Tongue (tissue), 3 donors: ENCODE measurements at places on chromosomes 13 and 19. TPM values are rescaled to one million over a fixed set of nuclear protein-coding genes. Genes with fewer than 3 reads are reported as not detected.

- peak; percentile 90 for DNase-seq
These were observed 5.0 kb downstream of the CLEC11A start for GRCh38 chr19:50728084-50728737.

- DNase-seq = no peak
These were observed 503.4 kb downstream of the TBC1D4 start for GRCh38 chr13:74978591-74978990.

DNA sequence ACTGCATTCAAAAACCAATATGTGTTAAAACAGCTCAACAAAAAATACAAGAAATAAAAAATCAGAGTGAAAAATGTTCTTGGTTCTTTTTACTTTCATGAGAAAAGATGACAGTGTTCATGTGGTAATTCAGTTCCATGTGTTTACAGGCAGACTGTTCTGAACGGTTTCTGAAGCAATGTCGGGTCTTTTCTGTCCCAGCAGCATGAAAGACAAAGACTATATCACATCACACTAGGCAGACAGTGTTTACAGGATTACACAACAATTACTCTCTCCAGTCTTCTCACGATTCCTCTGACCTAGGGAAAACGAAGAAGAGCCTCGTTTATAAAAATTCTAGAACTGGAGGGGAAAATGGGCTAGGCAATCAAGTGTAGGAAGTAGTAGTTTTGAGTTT lies 83.4 kb downstream of the UBL3 start:
- DNase-seq = no peak

DNA sequence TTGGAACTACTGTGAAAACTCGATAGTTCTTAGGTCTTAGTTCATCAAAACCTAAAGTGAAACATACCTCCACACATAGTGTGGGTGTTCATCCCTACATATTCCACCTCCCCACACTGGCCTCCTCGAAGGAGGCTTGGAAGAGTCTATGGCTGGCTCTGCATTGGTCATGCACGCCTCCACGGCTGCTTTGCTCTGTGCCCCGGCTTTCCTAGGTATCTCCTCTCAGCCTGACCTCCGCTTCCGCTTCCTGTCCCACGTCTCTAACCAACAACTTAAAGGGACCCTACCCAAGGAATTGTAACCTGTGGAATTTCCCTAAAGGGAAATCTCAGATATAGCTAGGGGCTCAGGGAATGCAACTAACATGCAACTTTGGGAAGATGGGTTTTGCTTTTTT lies 79.7 kb upstream of the MBNL2 start:
- DNase-seq = no peak

GRCh38 chr13:72290962-72291681 lies 424.1 kb upstream of the DACH1 start:
- no peak for DNase-seq

- no peak for DNase-seq
These were observed 16.7 kb downstream of the VWA8 start for GRCh38 chr13:41944229-41944628.

GRCh38 chr13:38483623-38484022 lies 134.0 kb downstream of the UFM1 start:
- no peak for DNase-seq

- DNase-seq = no peak
These were observed 1518.2 kb upstream of the PCDH20 start for GRCh38 chr13:62933809-62934208.

- DNase-seq = no peak
These were observed 62.8 kb upstream of the CEACAM8 start for GRCh38 chr19:42657556-42657955.

ZNF665 gene
- 3.9 TPM for total RNA-seq

DNA sequence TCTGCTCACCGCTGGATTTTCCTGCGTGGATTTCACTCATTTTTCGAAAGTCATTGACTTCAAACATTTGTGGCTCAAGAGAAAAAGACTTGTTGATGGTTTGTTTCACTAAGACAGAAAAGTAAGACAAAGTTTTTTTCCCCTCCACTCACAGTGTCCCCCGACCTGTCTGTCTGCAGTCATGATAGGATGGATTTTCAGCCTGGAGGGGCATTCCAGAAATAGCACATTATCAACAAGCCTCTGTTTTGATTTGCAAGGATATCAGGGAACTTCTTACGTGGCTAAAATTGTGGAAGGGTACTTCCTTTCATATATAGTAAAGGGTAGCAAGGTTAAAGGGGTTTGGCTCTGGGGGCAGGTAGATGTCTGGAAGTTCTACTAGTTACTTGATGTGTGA lies 11.8 kb downstream of the SOX21 start:
- DNase-seq = no peak

DNAJC3 gene
- total RNA-seq = 43.1 TPM

CPT1C gene
- total RNA-seq = 5.1 TPM

DNA sequence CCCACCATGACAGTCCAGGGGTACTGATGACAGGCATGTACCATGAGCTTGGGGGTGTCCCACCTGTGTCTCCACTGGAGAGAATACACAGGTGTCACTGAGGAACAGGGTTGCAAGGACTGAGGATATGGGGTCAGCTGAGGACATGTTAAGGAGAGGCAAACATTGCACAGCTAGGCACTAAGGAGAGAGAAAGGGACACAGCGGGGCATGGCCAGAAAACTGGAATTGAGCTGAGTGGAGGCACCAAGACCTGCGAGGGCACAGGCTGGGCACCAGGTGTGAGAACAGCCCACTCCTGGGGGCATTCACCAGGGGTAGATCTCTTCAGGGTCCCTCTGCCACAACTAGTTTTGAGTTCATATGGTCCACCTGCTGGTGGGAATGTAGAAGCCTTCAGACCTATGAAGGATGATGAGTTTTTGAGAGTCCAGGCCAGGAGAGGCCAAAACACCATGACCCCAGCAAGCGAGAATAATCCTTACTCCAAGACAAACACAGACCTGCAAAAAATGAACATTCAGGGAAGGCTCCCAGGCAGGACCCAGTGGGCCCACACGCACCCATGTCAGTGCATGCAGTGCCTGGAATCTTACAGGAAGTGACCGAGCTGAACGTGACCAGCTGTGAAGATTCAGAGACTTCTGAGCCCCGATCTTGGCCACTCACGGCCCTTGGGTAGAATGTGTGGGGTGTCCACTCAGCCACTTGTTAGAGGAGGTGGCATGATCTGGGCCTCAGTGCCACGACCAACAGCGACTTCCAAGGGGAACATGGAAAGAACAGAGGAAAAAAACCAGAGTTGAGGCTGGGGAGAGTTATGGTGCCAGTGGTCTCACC lies 1.4 kb upstream of the ZNF584 start:
- DNase-seq = no peak

GRCh38 chr13:59754411-59754810 lies 409.3 kb downstream of the DIAPH3 start:
- no peak for DNase-seq

DNA sequence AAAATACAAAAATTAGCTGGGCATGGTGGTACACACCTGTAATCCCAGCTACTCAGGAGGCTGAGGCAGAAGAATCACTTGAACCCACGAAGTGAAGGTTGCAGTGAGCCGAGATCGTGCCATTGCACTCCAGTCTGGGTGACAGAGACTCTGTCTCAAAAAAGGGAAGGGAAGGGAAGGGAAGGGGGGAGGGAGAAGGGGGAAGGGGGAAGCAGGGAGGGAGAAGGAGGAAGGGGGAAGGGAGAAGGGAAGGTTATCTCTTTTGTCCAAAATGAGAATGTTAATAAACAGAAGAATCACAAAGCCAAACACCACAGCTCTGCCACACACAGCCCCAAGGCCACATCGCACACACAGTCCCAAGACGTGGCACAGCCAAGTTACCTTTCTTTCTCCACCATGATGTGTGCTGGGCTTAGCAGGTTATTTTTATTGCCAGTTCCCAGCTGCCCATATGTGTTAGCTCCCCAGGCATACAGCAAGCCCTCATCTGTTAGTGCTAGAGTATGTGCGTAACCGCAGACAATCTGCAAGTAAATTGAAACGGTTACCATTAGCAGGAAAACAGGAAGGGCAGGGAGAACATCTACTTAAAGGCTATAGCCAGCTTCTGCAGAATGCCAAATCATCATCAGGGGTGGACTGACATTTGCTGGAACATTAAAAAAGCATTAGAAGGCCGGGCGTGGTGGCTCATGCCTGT lies 34.3 kb downstream of the RCBTB1 start:
- no peak for DNase-seq

GRCh38 chr13:112256716-112257494 lies 119.2 kb upstream of the SPACA7 start:
- DNase-seq = no peak

URAD gene
- not detected for total RNA-seq

DNA sequence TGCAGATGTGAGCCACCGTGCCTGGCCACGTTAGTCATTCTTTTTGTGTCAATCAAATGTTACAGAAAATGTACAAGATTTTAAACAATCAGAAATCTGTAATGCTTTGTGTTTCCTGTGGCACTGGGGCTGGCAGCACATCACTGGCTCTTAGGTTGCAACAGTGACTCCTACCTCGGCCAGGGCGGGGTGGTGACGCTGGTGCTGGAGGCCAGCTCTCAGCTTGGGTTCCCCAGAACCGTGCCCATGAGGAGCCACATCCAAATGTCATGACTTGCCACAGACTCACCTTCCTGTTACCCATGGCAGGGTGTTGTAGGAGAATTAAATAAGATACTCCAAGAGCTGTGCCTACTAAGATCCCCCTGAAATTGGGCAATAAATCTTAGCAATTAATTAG lies 161.7 kb downstream of the TEX29 start:
- no peak for DNase-seq

DNA sequence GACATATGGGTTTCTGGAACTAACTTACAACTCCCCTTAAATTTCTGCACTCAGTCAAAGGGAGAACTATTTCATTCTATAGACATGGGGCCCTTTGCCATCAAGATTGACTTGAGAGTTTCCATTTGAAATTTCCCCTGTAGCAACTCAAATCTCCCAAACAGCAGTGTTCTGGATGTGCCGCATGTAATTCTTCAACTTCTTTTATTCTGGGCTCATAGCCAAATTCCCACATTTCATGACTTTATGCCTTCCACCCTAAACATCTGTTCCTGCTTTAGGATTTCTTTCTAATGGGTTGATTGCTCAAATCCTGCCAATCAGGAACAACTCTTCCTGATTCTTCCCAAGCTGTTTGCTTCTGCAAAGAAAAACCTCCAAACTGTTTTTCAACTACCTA lies 336.0 kb downstream of the TBC1D4 start:
- DNase-seq = peak; percentile 72

DNA sequence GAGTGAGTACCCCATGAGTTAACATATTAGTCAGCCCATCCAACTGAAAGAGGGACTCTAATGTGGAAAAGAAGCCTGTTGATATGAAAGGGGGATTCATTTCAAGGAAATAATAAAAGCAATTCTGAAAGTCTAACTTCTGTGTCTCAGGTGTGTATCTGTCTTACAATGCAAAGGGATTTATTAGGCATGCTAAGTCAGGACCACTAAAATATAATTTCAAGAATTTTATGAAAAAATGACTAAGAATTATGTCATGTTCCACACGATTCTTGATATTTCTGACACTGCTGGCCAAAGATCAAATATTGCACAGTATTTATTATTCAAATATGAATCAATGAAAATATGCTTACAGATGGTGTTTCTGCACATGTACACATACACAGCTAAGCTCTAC lies 130.8 kb downstream of the KLF12 start:
- no peak for DNase-seq

GRCh38 chr19:10979951-10980381 lies 19.1 kb downstream of the SMARCA4 start:
- no peak for DNase-seq

NKPD1 gene
- total RNA-seq = 1.2 TPM

DNA sequence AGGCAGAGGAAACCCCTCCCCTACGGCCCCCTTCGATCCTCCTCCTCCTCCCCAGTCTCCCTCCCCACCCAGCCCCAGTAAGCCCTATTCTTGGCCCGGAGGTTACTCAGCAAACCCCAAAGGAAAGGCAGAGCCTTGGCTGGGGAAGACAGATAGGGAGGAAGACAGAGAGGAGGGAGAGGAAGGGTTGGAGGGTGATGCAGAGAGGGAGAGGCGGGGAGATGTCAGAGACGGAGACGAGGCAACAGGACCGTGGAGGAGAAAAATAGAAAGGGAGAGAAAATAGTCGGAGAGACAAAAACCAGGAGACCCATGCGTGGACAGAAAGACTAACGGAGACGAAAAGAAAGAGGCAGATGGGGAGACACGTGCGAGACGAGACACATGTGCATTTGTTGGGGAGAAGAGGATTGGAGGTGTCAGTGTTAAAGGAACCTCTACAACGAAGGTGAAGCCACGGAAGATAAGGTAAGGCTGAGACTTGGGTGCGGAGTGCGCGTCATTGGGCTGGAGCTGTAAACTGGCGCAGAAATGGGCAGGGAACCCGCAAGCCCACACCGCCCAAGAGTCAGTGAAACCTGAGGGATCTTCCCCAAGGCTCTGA lies 2.9 kb downstream of the TGFB1 start:
- DNase-seq = no peak

DNA sequence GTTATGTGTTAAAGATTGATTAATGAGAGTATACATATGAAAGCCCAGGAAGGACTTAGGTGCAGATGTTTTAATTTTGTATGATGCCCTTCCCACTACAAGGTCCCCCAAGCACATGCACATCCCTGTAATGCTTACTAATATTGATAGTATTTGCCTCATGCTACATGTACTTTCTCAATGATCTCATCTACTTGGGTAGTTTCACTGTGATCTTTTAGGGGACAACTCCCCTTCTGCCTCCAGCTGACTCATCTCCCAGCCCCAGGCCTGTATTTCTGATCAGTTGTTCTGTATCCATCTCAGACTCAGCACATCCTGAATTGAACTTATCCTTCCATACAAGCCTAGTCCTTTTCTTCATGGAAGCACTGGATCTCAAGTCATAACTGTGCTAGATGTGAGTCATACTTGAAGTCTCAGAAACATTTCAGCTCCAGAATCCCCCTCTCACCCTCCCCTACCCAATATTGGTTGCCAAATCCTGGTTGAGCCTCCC lies 49.4 kb upstream of the INTS6 start:
- no peak for DNase-seq

DNA sequence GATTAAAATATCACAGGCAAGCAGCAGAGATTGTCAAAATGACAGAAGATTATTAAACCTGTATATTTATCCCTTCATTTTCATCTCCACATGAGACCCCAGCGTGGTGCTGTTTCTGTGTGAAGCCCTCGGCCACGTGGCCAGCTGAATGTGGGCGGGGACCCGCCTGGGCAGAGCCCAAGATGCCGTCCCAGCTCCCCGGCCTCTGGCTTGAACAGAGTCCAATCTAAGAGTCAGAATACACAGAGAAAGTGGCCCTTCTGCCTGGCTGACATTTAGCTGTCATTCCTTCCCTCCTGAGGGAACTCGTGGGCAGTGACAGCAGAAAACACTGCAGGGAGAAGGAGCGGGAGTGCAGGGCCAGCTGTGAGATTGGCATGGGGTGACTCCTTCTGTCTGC lies 34.9 kb upstream of the UQCRFS1 start:
- DNase-seq = peak; percentile 41
